ENCODE measurements at places on chromosomes 1 and 21.

DNA sequence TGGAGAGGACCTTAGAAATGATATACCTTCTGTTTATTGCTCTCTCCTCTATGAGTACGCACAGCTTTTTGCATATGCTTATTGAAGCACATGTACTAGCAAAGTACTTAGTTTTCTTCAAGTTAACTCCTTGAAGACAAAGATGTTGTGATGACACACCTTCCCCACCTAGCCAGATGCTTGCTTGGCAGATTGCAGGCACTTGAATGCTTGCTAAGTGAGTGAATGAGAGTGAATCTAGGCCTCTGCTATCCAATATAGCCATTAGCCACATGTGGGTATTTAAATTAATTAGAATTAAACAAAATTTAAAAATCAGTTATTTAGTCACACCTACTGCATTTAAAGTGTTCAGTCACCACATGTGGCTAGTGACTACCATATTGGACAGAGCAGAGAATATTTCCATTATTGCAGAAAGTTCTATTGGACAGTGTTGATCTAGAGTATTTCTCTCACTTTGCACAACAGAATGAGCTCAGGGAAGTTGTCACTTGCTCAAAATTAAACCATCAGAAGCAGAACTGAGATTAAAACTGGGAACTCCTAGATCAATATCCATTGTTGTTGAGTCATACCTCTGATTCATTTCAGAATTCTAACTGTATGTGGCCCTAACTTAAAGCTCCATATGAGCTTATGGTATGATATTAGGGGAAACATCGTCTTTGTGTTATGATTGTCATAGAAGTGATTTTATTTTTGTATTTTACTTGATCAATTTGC, 8.6 kb upstream of the EEIG2 start:
- no peak for DNase-seq

DNA sequence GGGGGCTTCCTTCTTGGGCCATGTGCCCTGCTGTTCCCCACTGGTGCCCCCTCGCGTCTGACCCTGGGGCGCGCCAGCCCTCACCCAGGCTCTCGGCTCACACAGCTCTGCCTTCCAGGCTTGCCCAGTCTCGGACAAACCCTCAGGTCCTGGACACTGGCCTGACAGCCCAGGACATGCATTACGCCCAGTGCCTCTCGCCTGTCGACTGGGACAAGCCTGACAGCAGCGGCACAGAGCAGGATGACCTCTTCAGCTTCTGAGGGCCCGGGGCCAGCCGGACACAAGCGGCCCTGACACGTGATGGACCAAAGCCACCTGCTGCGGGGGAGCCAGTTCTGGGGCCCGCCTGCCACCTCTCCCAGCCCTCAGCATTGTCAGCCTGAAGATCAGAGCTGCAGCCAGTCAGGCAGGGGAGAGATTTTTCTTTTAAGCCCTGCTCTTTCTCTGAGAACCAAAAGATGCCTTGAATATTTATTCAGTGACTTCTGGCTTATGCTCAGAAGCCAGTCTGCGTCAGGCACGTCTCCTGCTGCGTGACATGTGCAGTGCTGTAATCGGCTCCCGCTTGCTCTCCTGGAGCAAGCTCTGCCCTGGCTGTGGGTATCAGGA, 23.4 kb downstream of the LDLRAP1 start:
- peak; percentile 75 for DNase-seq

DNA sequence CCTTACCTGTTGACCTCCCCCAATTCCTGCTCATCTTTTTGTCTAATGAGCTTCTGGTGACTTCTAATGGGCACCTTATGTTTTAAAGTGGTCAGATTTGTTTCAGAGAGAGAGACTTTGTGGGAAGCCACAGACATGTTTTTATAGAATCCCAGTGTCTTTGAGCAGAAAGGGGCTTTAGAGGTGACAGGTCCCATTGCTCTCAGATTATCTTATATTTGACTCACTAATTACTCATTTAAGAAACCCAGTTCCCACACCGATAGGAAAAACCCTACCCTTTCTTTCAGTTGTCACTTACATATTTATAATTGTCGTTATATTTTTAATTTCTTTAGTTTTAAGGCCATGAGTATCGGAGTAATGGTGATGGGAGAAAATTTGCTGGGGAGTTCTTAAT, 215.5 kb downstream of the CAMTA1 start:
- DNase-seq: no peak

- DNase-seq: no peak
Observed at GRCh38 chr21:33883118-33883517, 32.5 kb downstream of the ATP5PO start.

GRCh38 chr1:211564084-211564483, 14.9 kb downstream of the SLC30A1 start:
- DNase-seq: no peak

DNA sequence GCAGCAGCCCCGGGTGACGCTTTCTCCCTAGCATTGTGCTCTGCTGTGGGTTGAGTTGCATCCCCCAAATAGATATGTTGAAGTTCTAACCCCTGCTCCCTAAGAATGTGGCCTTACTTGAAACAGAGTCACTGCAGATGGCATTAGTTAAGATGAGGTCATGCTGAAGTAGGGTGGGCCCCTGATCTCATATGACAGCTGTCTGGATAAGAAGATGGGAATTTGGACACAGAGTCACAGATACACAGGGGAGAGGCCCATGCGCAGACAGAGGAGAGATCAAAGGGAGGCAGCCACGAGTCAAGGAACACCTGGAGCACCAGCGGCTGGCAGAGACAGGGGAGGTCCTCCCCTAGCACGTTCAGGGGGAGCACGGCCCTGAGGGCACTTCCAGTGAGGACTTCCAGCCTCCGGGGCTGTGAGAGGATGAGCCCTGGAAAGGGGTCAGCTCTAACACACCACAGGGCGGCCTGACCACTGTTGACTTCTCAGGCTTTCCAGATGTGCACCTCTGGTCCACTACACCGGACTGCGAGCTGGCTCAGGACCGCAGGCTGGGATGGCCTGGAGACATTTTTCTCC, 46.4 kb downstream of the ABCG1 start:
- no peak for DNase-seq

DNA sequence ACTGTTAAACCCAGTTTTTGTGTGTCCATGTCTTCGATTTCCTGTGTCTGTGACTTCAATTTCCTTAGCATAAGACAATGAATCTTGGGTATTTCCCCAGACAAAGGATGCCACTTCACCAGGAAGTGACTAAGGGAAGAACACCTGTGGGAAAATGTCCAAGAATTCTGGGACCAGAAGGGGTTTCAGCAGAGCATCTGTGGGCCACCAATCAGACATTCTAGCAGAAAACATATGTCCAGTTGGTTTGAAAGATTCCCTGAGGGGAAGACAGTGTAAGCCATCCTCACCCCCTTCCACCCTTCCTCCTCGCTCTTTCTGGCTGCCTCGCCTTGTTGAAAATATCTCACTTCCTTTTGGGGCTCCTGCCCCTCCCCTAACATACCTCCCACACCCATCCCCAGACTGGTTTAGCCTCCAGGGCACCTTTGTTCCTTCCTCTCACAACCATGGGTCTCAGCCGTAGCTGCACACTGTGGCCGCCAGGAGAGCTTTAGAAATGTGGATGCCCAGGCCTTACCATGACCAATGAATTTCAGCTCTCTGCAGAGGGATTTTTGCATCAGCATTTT, 25.5 kb upstream of the IFNAR1 start:
- no peak for DNase-seq

- DNase-seq: no peak
Observed at GRCh38 chr1:68918563-68918962, 421.7 kb upstream of the DEPDC1 start.

GRCh38 chr1:161068306-161069234, 1.1 kb downstream of the ARHGAP30 start:
- no peak for DNase-seq

Data from GM04504 (cell line).